ENCODE measurements at places on chromosomes 3 and 15.

- H3K4me3 ChIP-seq: no peak overlapping the region
- H3K27ac ChIP-seq: no peak overlapping the region
- DNase-seq: no peak
- peaks cover 5% of the 10 kb centered on the region for H3K4me1 ChIP-seq
Measured at GRCh38 chr15:72304596-72304995, 15.4 kb downstream of the CELF6 start.

GRCh38 chr3:16357186-16358121 lies 92.4 kb downstream of the OXNAD1 start:
- H3K4me1 ChIP-seq: peaks cover 72% of the 10 kb centered on the region
- peaks cover 10% of the 10 kb centered on the region for H3K36me3 ChIP-seq
- no peak for DNase-seq
- H3K27me3 ChIP-seq: no peaks in the 10 kb centered on the region
- H3K27ac ChIP-seq: peak overlapping the region; percentile 68

- H3K27ac ChIP-seq: no peak overlapping the region
- H3K4me1 ChIP-seq: peaks cover 17% of the 10 kb centered on the region
- peaks cover 17% of the 10 kb centered on the region for H3K36me3 ChIP-seq
- no peak overlapping the region for H3K4me3 ChIP-seq
Measured at GRCh38 chr3:33057320-33058298, 39.3 kb downstream of the GLB1 start.

DNA sequence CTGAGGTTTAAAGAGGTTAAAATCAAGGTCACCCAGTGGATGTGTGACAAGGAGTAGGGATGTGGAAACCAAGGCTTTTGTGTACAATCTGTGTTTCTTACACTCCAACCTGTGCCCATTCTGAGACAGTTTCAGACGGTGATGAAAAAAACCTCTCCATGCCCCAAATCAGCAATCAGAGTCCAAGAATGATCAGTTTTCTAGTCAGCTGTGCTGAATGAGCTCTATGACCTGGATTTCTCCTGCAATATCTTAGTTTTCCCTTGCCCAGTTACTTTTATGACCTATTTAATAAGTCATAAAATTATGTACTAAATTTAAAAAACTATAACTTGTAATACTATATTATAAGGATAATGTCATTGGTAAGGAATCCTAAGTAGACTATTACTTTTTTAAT lies 37.5 kb upstream of the CBLB start:
- H3K27me3 ChIP-seq: no peaks in the 10 kb centered on the region
- H3K4me3 ChIP-seq: no peak overlapping the region
- H3K36me3 ChIP-seq: no peaks in the 10 kb centered on the region
- H3K4me1 ChIP-seq: peaks cover 11% of the 10 kb centered on the region
- no peak overlapping the region for H3K27ac ChIP-seq

Data from naive thymus-derived CD8-positive, alpha-beta T cell (primary cell).